ENCODE measurements at places on chromosomes 7 and 10.

DNA sequence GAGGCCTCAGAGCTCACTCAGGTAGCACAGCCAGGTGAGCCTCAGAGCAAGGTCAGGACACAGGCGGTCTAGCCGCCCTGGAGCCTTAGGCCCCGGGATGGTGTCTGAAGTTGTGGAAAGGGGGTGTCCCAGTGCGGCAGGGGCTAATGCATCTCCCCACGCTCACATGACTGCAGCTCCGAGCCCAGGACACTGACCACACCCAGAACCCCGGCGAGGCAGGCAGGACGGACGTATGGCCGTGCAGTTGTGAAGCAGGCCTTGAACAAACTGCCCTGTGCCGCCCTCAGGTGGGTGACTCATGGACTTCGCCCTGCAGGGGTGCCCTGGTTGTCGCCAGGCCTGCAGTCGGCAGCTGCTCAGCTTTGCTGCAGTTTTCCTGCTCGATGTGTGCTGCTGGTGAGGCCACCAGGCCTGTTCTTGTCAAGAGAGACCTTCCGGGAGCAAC lies 5.0 kb upstream of the PRKAR1B start:
- no peak for DNase-seq

DNA sequence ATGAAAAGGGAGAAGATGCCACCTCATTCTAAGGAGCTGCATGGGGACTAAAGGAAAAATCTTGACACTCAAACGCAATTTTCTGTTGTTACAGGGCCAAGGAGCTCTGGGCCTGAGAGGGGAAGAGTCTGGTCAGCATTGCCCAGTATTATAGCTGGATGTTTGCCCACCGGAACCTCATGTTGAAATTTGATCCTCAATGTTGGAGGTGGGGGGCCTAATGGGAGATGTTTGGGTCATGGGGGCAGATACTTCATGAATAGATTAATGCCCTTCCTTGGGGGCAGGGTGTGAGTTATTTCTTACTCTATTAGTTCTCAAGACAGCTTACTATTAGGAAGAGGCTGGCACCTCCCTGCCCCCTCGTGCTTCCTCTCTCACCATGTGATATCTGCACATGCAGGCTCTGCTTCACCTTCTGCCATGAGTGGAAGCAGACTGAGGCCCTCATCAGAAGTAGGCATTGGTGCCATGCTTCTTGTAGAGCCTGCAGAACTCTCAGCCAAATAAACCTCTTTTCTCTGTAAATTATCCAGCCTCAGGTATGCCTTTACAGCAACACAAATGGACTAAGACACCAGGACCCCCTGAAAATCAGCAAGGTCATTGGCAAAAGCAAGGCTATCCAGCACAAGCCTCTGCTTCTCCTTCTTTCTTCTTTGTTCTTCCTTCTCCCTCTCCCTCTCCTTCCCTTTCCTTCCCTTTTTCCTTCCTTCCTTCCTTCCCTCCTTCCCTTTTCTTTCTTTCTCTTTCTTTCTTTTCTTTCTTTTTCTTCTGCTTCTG lies 15.1 kb downstream of the GCK start:
- DNase-seq: no peak

DNA sequence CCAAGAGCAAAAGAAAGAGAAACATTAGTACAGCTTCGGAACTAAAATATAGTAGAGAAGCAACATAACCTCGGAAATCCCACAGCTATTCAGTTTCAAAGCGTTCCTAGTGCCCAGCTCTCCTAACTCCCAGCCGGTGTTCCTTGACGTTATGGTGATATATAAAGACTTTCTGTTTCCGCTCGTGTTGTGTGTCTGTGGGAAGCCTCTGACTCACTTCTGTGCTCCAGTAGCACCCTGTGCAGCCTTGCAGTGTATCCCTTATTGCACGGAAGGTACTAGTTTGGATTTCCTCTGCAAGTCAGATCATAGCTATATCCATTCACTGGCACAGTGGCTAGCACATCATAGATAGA lies 535 bp downstream of the ASAH2B start:
- no peak for DNase-seq

DNA sequence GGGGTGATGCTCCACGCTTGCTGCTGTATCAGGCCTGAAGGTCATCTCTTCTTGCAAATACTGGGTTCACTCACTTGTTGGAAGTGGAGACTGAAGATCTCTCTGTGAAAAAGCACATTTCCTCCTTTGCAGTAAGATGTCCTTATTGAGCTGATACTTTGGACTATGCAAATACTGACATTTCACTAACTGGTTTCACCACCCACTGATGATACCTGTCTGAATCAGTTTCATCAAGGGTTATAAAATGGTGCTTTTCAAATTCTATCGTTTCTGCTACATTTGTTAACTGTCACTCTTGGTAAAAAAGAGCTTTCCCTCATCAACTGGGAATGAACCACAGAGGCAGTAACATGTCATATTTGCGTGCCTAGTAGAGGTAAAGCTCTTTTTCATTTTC lies 35.5 kb downstream of the RAB19 start:
- no peak for DNase-seq

DNA sequence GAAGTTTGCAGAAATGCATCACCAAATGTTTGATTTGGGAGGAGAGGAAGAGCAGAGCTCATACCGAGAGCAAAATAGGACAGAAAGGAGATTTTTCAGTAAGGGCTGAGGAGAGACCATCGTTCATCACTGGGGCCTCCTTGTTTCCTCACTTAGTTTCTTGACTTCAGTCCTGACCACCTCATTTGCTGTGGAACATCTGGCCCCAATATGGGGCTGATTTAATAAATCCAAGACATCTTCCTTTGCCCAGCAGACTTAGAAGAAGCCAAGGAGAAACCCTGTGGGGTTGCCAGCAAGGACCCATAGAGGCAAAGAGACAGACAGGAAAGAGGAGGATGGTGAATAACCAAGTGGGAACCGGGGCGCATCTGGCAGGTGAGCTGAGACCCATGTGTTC lies 60.4 kb downstream of the CHST3 start:
- no peak for DNase-seq

DNA sequence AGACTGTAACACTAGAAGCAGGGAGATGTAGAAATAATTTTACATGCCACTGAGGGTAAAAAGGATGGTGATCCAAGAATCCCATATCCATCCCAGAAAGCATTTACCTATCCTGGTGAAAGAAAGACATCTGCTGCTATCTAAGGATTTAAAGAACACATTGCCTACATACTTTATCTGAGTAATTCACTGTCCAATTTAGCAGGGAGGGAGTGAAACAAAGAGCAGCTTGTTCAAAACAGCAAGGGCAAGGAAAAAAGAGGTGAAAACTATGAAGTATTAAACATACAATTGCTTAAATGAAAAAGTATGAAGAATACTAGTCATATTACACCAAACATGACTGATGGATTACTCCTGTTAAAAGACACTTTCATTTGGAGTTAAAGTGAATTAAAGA lies 206.2 kb downstream of the PPP1R9A start:
- no peak for DNase-seq

DNA sequence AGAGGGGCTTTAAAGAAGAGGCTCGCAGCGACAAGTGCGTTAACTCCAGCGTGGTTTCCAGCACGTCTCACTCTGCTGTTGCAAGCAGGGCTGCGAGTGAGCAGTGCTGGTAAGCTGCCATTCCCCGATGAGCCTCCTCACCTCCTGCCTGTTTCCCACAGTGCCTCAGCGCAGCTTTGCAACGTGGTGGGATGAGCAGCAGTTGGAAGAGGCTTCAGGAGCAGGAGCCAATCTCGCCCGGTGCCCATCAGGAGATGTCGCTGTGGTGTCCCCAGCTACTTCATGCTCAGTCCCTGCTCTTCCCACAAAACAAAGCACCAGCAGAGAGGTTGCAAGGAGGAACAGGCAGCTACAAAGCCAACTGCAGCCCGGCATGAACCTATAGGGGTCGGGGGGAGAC lies 2.4 kb upstream of the ADARB2 start:
- DNase-seq: no peak

GRCh38 chr7:1754345-1754908 lies 84.3 kb downstream of the ELFN1 start:
- no peak for DNase-seq

- DNase-seq: no peak
Measured at GRCh38 chr10:18341055-18341454, 200.8 kb downstream of the CACNB2 start.

DNA sequence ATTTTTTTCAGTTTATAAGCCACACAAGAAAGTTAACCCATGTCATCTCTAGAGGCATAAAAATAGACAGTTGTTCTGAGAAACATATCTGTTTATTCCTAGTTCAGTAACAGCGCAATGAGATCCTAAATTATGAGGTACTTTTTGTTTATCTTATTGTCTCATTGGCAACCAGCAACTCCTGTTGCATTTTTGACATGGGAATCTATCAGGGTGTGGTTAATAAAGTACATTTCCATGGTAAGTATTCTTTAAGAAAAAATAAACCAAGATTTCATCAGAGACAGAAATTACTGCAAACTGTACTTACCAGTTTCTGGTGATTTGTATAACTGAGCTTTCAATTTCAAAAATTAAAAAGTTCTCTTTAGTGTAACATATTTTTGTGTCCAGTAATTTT lies 9.0 kb downstream of the FAS start:
- no peak for DNase-seq

DNA sequence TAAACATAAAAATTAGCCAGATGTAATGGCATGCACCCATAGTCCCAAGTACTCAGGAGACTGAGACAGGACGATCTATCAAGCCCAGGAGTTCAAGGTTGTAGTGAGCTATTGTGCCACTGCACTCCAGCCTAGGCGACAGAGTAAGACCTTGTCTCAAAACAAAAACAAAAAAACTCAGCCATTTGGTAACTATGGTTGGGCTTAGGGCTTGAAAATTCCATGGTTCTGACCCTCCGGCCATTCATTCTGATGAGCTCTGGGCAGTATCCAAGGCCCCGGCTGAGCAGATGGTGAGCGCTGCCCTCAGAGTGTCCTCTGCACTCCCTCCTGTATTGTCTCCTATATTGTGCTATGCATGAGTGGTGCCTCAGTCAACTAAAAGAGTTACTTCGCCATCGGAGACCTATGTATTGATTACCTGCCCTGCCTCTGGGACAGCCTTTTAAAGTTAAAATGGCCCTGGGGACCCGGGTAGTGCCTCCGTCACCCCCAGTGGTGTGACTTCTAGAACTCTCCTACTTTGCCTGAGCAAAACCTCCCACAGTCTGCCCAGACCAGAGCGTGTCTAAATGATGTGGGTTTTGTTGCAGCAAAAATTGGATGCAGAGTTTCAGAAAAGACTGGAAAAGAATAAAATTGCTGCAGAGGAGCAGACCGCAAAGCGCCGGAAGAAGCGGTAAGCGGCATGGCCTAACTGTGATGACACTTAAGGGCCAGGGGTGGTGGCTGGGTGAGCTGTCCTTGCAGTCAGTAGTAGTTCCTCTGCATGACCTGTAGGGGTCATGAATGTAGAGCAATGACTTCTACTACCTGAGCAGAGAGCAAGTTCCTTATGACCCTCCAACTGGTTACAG lies 8.1 kb downstream of the PRKRIP1 start:
- DNase-seq: no peak

GRCh38 chr7:135898226-135898625 lies 78.9 kb downstream of the MTPN start:
- DNase-seq: no peak

- no peak for DNase-seq
Measured at GRCh38 chr7:2043316-2044039, 189.3 kb downstream of the MAD1L1 start.

DNA sequence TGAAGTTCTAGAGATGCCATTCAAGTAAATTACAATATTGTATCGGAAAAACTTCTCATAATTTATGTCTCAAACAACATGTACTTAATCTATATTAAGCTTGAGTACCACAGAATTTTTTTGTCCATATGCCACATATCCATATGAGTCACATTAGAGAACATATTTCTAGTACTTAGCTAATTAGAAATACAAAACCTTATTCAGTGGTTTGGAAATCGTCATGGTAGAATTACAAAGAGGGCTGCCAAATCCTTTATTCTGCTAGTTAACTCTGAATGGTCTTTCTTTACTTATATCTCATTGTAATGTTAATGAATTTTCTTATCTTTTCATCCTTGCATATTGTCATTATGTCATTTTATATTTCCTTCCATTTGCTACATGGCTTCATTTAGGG lies 9.0 kb upstream of the VIM start:
- DNase-seq: no peak

DNA sequence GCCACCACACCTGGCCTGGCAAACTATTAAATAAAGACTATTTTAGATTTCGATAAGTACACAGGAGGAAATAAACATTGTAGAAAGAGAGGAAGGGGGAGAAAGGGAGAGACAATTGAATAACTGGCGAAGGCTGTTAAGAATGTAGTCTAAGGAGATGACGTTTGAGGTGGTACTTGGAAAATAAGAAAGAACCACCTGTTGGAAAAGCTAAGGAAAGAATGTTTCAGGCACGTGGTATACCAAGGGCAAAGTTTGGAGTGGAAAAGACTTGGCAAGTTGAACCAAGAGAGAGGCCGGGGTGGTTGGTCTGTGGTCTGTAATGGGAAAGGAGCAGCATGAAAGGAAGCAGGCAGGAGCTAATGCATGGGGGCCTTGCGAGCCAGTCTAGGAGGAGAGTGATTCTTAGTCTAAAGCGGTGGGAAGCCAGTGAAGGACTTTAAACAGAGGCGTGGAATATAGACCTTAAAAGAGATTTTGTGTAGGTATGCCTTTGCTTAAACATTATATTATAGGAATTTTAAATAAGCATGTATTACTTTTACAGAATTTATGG lies 9.4 kb downstream of the ING3 start:
- DNase-seq: no peak

DNA sequence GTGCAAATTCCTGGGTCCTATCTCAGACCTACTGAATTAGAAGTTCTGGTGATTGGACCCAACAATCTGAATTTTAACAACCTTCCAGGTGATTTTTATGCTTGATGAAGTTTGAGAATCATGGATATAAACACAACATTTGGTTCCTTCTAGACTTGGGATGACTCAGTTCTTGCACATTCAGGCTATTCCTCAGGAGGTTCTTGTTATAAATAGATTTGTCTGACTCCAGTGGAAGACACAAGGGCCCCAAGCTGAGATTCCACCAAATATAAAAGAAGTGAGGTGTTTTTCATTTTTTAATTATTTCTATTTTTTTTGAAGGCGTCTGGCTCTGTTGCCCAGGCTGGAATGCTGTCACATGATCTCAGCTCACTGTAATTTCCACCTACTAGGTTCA lies 9.4 kb upstream of the TAS2R16 start:
- no peak for DNase-seq

DNA sequence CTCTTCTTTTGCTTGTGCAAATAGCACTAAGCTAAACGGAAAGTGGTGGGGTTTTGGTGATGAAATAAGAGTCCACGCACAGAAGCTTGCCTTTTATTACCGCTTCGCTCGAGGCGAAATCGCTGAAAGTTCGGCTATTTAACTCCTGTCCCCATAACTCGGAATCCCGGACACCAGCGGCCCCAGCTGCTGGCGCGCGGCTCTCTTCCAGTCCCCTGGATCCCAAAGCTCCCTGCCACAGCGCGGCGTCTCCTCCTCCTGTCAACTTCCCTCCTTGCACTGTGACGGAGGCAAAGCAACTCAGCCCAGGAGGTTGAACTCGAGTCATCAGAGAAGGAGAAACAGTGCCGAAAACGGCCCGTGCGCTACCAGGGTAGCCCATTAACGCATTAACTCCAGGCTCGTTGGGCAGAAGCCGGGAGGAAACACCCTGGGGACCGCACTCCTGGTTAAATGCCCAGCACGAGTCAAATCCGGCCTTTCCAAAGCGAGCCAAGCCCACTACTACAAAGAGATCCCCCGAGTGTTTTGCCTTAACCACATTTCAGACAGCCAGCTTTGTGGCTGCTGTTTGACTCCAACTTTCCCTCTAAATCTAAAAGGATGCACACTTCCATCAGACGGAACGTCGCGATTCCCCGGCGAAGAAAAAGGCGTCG lies 1.3 kb downstream of the SEMA3D start:
- no peak for DNase-seq

- DNase-seq: no peak
Measured at GRCh38 chr7:22166928-22167327, 190.0 kb downstream of the RAPGEF5 start.

GRCh38 chr10:73876157-73876556 lies 1.8 kb upstream of the CAMK2G start:
- DNase-seq: no peak
